ENCODE measurements at places on chromosomes 7 and 10.
A peak's percentile ranks its signal among the peaks of the same experiment; 100 is the strongest.

GRCh38 chr10:64334084-64334483, 812.9 kb downstream of the REEP3 start:
- DNase-seq: no peak

DNA sequence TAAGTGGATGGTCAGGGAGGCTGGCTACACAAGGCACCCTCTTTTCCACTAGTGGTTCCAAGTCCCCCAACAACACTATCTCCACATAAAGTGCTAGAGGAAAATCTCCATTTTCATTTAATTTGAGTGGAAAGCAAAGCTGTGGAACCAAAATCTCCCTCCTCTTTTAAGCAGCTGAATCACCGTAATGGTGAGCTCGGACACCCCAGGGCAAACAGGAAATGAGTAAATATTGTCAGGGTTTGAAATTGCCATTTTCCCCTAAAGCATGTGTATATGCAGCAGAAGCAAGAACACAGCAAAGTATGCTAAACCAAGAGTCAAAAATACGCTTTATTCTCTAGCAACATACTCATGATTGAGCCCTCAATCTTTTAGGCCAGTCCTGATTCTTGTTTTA, 143.7 kb downstream of the GPAM start:
- DNase-seq: no peak

DNA sequence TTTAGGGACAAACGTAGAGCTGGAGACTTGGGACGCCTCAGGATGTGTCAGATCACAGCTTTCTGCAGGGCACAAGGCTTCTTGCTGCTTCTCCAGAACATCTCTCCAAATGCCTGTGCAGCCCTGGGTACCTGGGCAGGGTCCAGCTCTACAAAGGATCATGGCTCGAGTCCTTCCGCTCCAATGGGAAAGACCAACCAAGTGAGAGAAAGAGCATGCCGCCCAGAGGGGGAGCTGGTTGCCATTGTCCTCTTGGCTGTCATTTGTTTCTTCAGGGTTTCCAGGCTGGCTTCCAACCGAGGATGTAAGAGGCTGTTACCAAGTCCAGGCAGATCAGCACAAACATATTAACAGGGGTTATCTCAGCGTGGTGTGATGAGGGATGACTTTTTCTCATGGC, 5.6 kb upstream of the LEP start:
- no peak for DNase-seq

GRCh38 chr7:105655067-105655466, 73.8 kb upstream of the EFCAB10 start:
- peak; percentile 50 for DNase-seq

GRCh38 chr10:17226891-17227303, 1.1 kb upstream of the VIM start:
- DNase-seq: no peak

GRCh38 chr7:44081266-44081748, 1.0 kb downstream of the POLM start:
- no peak for DNase-seq

- peak; percentile 52 for DNase-seq
Measured at GRCh38 chr7:120792861-120793130, 65.1 kb downstream of the TSPAN12 start.

DNA sequence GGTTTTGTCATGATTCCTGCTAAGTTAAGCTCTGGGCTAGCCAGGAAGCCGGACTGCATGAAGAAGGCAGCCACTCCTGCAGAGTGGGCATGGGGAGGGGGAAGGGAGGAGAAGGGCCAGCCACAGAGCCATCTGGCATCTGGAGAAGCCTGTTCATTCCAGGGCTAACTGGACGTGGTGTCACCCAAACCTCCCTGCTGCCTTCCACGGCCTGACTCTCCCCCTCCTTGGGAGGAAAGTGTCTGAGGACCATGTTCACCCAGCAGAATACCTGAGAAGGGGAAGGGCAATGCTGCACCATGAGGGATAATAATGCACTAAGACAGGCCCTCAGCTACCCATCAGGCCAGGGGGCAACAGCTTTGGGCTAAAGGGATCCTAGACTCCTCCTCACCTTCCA, 15.4 kb downstream of the AQP1 start:
- no peak for DNase-seq

GRCh38 chr10:83343676-83344075, 795.6 kb upstream of the GHITM start:
- no peak for DNase-seq

DNA sequence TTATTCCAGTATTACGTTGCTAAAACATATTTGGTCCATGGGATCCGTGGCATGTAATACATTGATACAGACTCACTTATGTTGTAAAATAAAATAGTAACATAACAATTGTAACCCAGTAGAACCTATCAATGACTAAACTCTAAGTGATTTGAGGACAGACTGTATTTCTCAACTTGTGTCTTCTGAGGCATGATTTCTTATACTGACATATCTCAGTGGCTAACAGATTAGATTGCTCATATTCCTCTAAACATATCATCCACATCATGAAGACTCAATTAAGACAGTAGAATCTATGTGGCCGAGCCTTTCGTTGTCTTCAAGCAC, 72.3 kb downstream of the CREB5 start:
- DNase-seq: no peak

DNA sequence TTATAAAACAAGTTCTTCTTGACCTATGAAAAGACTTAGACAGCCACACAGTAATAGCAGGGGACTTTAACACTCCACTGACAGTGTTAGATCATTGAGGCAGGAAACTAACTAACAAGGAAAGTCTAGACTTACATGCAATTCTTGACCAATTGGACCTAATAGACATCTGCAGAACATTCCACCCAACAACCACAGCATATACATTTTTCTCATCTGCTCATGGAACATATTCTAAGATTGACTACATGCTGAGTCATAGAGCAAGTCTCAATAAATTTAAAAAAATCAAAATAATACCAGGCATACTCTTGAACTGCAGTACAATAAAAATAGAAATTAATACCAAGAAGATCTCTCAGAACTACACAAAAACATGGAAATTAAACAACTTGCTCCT, 219.5 kb upstream of the HPS1 start:
- DNase-seq: no peak

- no peak for DNase-seq
Measured at GRCh38 chr7:155889636-155890511, 77.6 kb upstream of the SHH start.

- peak; percentile 47 for DNase-seq
Measured at GRCh38 chr7:117750612-117751563, 122.4 kb downstream of the CTTNBP2 start.

- DNase-seq: no peak
Measured at GRCh38 chr10:45649296-45649695, 23.3 kb downstream of the ZFAND4 start.

DNA sequence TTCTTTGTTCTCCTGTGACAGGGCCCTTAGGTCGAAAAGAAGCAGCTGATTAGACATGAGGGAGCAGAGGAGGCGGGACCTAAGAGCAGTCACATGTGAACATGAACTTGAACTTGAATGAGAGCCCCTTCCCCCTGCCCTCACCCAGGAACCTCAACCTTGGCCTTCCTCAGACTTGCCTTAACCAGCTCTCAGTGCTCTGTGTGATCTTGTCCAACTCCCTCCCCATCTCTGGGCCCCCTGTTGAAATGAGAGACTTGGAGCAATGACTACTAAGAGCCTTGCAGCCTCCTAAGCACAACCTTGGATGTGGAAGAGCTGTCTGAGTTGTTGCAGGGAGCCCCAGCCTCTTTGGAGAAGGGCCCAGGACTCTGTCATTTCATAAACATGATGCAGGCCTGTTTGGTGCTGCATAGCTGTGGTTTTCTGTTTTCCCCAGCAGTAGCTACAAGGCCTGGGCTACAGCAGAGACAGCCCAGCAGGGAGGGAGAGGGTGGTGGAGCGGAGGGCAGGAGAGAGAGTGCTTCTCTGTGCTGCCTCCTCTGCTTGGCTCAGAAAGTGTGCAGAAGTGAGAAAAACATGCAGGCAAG, 123.9 kb upstream of the ZMIZ1 start:
- peak; percentile 40 for DNase-seq

DNA sequence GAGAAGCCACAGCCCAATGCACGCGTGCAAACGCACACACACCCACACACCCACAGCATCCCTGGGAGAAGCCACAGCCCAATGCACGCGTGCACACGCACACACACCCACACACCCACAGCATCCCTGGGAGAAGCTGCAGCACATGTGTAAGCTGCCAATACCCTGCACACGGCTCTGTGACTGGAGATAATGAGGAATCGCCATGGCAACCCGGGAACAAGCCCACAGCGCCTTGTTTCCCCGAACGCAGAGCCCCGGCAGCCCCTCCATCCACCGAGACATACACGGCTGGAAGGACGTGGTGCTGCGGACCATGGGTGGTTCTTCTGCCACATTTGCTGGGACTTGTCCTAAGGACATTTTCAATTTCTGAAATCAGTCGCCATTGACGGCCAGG, 221.3 kb downstream of the PTPRN2 start:
- no peak for DNase-seq

DNA sequence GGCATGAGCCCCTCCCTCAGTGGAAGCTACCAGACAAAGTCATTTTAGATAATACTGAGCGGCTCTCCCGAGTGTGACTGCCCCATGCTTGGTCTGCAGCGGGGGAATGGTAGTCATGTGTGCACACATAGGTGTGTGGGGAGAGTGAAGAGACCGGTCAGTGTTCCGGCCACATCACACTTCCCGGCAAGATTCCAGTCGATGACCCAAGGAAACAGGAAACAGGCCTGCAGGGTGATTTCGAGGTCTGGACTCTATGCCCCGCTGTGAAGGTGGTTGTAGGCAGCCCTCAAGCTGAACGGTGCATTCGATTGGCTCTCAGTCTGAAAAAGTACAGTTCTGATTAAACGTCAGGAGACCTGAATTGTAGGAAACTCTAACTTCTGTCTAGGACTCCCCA, 73.2 kb downstream of the SYPL1 start:
- DNase-seq: no peak

- DNase-seq: no peak
Measured at GRCh38 chr10:14349081-14349480, 18.4 kb upstream of the FRMD4A start.

- DNase-seq: no peak
Measured at GRCh38 chr7:108634535-108634934, 64.9 kb downstream of the DNAJB9 start.

GRCh38 chr10:74013004-74013403, 15.1 kb downstream of the VCL start:
- DNase-seq: no peak

DNA sequence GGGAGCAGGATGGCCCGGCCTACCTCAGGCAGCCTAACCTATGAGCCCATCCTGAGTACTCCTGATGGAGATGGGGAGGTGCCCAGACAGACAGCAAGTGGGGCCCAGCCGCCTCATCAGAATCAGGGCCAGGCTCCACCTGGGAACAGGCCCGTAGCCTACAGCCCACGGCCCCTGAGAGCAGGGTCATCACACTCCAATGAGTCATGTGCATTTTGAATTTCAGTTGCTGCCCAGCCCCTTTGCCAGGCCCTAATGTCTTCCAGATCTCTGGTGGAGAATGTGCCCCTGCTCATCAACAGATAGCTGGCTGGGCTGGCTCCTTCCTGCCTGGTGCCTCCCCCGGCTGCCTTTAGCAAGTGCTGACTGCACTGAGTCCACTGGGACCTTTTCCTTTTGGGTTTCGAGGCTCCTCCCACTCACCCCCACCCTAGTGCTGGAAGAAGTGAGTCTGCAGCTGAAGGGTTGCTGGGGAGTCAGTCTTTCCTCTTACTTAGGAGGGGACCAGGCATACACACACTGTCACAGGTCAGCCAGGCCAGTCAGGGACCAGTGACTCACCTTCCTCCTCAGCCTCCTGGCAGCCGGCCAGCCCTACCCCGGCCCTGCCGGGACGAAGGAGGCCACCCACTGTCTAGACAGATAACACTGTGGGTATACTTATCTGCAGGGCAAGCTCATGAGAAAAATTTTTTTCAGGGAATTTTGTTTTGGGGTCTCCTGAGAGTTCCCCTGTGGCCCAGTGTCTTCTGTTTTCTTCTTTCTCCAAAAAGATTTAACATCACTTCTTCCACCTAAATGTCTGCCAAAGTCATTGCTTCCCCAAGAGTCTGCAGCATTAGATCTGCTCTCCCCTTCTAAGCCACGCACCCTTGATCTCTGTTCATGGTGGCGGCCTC, 9.1 kb upstream of the ASIC3 start:
- peak; percentile 65 for DNase-seq

DNA sequence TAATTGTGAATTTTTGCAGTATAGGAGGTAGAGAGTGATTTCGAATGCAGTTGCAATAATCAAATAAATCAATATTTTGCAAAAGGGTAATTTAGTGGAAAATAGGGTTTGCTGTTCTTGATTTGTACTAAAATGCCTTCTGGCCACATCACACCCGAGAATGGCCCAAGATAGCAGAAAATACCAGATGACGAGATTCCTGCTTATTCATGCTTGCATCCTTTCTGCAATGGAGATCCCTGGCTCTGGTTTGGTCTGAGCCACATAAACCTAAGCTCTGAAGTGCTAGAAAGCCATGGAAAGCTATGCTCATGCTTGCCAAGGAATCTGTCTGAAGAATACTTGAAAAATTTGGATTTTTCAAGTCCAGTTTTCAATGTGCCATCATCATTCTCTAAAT, 634.2 kb upstream of the COBL start:
- DNase-seq: no peak

- DNase-seq: no peak
Measured at GRCh38 chr7:25754751-25755150, 397.2 kb upstream of the NFE2L3 start.

GRCh38 chr7:139455789-139456188, 27.7 kb downstream of the KLRG2 start:
- DNase-seq: no peak

DNA sequence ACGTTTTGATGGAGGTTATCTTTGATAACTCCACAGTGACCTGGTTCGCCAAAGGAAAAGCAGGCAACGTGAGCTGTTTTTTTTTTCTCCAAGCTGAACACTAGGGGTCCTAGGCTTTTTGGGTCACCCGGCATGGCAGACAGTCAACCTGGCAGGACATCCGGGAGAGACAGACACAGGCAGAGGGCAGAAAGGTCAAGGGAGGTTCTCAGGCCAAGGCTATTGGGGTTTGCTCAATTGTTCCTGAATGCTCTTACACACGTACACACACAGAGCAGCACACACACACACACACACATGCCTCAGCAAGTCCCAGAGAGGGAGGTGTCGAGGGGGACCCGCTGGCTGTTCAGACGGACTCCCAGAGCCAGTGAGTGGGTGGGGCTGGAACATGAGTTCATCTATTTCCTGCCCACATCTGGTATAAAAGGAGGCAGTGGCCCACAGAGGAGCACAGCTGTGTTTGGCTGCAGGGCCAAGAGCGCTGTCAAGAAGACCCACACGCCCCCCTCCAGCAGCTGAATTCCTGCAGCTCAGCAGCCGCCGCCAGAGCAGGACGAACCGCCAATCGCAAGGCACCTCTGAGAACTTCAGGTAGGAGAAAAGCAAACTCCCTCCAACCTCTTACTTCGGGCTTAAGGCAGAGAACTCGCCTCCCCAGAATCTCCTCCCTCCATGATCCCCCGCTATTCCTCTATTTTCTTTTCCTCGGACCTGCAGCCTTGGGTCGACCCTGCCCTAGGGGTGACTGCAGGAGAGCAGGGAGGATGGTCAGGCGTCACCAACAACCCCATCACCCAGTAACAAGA, at the start of gene SERPINE1:
TSS of gene SERPINE1 (plus strand) at position 454 of the 809 bp plus-strand sequence. CDS start 1,290 bp downstream, outside the sequence.
- DNase-seq: peak; percentile 99

DNA sequence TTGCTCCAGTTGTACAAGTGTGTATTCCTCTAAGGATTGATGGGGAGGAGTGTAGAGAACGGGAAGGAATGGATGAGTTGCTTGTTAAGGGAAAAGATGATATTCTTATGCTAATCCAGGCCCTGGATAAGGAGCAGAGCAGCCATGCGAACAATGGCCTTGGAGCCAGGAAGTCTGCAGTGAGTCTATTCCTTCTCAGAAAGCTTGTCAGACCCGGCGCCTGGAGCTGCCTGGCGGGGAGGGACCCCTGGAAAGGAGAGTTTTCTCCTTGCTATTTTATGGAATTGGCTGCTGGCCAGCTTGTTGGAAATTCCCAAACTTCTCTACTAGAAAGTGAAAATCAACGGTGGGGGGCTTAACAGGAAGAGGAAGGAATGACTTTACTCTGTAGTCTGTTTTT, 89.1 kb downstream of the MMRN2 start:
- DNase-seq: no peak

Data from epithelial cell of esophagus (primary cell).